Muscle of arm (tissue), 14 donors: ENCODE measurements at places on chromosomes 1 and 21.

- DNase-seq: no peak
Measured at GRCh38 chr1:27521861-27522431, 32.0 kb upstream of the WASF2 start.

DNA sequence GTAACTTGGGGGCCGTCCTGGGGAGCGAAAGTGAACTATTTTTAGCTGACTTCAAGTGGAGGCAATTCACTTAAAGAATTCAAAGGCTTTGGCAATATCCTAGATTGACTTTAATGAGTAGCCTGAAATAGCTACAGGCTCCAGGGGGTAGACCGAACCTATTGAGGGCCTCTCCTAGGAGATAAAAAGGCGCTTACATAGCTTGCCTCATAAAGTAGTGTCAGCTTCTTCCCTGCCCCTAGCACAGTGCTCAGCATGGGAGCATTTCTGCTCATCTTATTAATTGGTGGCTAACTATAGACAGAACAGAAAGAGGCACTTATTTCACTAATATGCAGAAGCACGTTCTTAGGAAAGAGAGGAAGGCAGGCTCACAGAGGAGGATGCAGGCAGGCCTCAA, 12.3 kb upstream of the CTNNBIP1 start:
- no peak for DNase-seq

- DNase-seq: no peak
Measured at GRCh38 chr1:205493241-205494085, 11.0 kb upstream of the CDK18 start.

- DNase-seq: no peak
Measured at GRCh38 chr1:83701355-83701754, 297.6 kb downstream of the TTLL7 start.

DNA sequence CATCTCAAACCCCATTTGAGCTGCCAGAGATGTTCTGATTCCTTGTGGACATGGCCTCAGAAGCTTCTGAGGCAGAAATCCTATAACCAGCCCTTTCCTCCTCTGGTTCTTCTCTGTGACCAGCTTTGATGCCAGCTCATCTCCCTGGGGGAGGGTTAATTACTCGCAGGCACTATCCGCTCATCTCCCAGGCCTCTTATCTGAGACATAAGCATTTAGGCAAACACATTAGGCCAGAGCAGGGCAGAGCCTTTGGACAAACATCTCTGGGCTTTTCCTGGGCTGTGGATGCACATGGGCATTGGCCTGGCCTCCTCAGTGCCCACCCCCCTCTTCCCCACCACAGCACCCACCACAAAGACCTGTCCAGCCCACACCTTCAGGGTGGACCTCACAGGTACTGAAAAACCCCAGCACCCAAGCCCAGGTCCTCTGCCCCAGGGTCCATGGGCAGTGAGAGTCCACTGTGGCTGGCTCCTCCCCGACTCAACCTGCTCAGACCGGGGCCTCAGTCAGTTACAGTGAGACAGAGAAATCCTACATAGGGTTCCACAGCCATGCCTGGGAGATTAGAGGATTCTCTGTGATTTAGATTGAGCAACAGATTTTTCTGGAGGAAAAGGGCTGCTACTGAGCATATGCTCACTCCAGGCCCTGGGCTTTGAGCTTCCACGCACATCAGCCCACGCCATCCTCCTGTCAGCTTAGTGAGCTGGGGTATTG, 26.9 kb downstream of the IGSF21 start:
- no peak for DNase-seq

- DNase-seq: no peak
Measured at GRCh38 chr1:219664310-219665029, 51.6 kb upstream of the ZC3H11B start.

- DNase-seq: no peak
Measured at GRCh38 chr1:109740615-109741373, at the start of gene GSTM3. Gene GSTM3 (minus strand): TSS chr1:109741038. CDS start chr1:109740287, 751 bp downstream.

DNA sequence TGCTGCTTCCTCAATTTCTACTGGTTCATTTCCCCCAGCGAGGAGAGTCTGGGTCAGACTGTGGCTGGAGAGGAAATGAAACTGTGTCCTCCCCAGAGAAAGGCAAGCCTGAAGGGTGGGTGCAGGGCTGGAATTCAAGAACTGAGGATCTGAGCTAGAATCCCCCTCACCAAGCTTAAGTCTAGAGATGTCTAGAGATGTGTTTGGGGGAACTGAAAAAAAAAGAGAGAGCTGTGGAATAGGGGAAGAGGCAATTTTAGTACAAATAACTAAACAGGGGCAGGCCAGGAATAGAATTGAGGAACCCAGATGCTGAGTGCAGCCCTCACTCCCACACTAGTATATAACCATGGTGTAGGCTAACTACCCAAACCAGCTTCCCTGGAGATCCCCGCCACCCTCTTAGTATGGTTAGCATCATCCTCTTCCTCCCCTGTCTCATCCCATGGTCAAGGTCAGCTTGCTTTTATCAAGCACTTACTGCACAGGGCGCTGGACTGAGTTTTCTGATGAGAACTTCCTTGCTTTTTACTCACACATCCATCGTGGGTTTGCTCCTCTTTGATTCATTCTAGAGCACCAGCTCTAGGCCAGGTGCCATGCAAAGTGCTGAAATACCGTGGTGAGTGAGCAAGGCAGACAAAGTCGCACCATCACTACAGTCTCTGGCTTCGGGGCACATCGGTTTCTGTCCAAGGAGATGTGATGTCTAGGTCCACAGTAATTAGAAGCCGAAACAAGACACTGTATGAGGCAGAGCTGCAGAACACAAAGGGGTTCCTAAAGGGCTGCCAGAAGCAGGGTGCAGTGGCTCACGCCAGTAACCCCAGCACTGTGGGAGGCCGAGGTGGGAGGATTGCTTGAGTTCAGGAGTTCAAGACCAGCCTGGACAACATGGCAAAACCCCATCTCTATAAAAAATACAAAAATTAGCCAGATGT, 112.9 kb upstream of the IPO9 start:
- no peak for DNase-seq

DNA sequence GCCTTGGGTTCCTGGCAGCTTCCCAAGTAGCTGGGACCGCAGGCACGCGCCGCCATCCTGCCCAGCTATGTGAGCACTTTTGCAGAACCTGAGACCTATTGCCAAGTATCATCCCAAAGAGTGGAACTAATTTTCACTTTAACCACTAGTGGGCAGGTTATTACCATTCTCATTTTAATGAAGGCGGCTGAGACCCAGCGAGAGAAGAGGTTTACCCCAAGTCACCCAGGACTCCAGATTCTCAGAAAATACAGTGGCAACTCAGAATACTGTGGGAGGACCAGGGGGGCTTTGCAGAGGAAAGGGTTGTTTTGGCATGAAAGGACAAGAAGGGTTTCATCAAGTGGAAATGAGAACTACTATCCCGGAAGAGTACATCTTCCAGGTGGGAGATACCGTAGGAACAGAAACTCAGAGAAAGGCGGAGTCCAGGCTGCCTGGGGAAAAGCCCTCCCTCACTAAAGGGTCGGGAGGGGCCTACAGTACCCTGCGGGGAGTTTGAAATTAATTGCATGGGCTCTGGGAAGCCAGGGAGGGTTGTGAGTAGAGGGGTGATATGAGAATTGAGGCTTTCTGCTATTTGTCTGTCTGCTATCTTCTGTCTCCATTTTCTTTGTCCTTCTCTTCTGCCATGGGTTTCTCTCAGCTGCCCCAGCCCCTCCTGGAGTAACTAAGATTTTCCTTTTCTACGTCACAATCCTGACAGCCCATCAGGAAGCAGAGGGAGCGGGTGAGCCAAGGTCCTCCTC, 7.2 kb upstream of the SEMA4A start:
- DNase-seq: peak; percentile 80

DNA sequence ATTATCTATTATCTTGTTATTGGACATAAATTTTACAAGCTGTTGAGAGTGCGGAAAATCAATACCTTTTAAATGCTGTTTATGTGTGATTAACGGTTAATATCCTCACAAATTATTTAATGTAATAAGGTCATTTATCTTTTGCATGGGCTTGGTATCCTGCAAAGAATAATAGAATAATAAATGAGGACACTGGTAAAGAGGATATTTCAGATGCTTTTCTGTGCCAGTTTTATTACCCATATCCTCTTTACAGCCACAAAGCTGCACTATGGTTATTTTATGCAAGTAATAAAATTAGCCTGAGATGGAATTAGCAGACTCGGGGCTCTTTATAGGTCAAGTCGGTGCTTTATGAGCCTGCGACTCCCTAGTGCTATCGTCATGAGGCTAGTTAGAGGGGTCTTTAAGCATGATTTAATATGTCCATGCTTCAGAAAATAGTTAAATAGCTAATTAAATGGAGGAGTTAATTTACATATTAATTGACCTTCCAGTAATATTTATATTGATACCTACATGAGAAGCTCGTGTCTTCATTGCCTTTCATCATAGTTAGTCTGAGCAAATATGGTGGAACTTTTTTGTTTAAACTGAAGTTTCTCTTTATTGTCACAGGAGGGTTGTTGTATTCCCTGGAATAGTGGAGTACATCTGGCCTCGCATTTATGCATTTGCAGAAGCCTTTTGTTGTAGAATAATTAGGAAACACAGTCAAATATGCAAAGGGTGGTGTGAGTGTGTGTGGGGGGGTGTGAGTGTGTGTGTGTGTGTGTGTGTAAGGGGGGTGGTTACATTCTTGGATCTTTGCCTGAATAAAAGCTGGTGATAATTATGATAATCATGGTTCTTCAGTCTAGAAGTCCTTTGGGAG, 120.3 kb downstream of the ATG4C start:
- no peak for DNase-seq

DNA sequence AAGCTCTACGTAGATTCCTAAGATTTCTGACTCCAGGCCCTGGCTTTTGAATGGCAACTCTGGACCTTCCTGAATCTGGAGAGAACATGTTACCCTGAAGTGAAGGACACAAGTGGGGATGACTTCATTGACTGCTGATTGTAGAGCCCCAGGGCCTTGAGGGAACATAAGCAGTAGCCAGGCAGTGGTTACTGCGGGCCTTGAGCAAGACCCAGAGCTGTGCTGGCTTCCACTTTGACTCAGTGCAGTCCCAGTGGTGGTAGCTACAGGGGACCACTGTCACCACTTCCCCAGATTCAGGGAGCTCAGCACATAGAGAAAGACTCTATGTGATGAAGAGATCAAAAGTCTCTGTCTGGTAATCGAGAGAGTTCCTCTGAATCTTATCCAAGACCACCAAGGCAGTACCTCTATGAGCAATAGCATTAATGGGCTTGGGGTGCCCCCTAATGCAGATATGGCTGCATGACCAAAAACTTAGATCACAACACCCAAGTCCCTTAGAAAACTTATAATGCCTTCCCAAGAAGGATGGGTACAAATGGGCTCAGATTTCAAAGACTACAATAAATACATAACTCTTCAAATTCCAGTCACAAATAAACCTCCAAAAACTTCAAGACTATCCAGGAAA, 1278.3 kb downstream of the AMY1C start:
- DNase-seq: no peak

GRCh38 chr1:8661185-8662110, 156.0 kb downstream of the RERE start:
- DNase-seq: peak; percentile 58

DNA sequence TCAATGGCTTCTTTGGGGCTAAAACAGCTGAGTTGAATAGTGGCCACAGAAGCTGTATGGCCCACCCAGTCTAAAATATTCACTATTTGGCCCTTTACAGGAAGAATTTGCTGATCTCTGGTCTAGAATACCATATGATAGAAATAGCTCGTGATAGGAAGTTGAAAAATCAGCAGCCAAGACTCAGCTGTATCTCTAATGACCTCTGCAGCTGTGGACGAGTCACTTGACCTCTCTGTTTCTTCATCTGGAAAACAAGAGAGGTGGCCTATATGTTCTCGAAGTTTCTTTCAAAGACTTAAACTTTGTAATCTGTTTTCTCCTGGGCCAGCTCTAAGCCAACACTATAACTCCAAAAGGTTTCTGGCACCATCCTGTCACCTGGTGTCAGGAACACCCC, 129.2 kb downstream of the ZBTB18 start:
- no peak for DNase-seq

- DNase-seq: peak; percentile 55
Measured at GRCh38 chr1:228515200-228515834, 28.1 kb downstream of the RNF187 start.

DNA sequence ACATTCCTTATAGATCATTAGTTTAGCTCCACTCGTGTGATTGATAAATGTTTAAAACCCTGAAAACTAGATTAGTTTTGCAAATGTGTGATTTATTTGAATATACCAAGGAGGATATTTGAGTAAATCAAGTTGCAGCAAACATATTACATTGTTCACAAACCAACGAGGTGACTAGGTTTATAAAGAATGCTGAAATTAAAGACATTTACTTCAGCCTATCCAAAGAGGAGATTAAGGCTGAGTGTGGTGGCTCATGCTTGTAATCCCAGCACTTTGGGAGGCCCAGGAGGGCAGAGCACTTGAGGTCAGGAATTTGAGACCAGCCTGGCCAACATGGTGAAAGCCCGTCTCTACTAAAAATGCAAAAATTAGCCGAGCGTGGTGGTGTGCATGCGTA, 34.1 kb downstream of the VTCN1 start:
- no peak for DNase-seq

DNA sequence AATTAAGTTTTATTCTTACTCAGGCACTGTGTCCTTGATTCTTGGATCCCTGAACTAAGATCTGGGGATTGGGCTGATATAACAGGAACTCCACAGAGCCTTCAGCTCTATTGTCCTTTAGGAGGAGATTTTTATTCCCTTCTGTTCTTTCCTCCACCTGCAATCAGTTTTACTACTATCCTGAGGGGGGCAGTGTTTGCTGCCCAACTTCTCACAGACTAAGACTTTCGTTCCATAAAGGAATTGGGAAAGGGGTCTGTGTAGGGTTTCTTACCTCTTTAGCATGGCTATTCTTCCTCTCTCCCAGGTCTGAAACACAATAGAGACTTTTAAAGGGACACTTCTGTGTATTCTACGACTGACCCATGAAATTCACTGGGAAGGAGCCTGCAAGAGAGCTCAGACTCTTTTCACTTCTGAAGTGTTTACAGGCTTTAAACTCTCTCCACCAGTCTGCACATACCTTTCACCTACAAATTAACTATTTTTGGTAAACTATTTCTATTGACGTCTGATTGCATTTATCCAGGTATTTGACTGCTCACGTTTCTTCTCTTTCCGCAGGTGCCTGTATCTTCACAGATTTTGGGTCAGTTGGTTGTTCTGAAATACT, 103.3 kb upstream of the DEPDC1 start:
- DNase-seq: no peak

GRCh38 chr21:34693192-34693810, 24.5 kb downstream of the CLIC6 start:
- peak; percentile 47 for DNase-seq

DNA sequence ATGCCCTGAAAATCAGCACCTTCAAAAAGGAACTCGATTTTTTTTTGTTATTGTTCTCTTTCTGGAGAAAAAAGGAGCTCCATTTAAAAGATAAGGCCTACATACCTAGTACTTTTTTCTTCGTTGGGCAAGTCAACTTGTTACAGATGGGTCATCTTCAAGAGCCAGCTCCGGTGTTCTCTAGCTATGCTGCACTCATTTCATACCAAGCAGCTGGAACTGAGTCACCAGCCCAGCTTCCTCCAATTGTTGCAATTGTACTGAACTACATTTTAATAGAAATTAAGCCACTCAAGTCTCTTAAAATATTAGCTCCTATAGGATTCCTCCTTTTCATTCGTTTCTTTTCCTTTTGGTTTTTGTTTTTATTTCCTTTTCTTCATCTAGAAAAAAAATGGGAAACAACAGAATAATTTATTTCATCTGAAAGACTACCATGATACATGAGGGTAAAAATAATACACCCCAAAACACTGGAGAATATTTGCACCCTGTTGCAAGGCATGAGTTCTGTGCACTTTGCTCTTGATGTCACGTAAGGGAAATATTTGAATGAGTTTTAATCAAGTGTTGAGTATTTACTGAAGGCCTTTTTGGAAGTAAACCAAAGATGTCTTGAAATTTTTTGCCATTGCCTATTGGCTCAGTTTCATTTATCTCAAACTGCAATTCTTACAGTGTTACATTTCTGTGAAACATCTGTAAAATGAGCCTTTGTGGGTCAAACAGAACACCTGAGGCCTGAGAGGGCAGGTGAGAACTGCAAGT, 60.5 kb downstream of the CLIC4 start:
- no peak for DNase-seq
